NCI-H2171 treated with DMSO at 0.1 percent for 48 hours (cell line): ENCODE measurements at places on chromosomes 4 and X.

DNA sequence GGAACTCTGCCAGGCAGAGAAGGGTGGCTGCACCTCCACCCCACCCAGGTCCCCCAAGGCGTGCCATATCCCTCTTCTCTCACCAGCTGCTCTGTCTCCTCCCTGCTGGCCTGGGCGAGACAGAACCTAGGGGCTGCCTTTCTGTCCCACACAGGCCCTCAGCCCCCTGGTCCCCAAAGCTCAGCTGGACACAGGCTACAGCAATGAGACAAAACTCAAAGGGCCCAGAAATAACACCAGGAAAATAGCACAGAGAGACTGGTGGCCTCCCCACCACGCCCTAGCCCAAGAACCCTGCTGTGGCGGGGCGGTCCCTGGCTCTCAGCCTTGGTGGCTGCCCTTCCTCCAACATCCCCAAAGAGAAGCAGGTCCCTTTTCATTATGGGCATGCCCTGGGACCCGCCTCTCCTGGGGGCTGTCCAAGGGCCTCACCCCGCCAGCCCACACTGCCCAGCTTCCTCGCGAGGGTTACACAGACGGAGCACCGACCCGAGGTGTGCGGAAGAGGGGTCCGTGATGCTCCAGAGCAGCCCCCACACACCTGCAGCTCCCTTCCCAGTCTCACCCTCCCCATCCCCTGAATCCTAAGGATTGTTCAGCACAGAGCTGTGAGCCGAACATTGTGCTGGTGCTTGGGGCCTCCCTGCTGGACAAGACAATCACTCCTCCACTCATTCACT is 67.7 kb upstream of the HMX1 start:
- no peak for DNase-seq

GRCh38 chrX:28787206-28787605 is 200.0 kb downstream of the IL1RAPL1 start:
- no peak for DNase-seq

DNA sequence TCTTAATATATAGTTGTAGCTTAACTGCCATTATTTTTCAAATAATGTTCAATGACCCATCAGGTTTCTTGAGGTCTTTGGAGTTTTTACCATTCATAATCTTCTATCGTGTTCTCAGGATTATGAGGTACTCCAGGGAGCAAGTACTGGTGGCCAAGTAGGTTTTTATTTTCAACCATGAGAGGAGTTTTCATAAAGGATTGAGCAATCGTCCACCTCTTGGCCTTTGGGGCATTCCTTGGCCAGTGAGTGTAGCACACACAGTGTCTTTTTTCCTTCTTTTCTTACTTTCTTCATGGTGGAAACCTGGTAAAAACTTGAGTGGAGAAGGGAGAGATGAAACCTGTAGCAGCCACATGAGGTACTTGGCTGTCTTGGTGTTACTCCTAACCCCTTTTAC is 567.0 kb upstream of the NR3C2 start:
- no peak for DNase-seq

DNA sequence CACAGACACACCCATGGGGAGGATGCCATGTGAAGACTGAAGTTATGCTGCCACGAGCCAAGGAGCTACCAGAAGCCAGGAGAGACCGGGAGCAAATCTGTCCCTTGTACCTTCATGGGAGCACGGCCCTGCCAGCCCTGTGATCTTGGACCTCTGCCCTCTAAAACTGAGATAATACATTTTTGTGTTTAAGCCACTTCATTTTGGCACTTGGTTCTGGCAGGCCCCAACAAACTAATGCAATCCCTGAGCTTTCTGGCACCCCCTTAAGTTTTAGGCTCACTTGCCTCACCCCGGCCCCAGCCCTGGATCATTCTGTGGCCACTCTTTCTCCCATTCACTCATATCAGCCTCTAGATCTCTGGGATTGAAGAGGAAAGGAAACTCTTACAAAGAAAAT is 35.4 kb downstream of the SEL1L3 start:
- no peak for DNase-seq

DNA sequence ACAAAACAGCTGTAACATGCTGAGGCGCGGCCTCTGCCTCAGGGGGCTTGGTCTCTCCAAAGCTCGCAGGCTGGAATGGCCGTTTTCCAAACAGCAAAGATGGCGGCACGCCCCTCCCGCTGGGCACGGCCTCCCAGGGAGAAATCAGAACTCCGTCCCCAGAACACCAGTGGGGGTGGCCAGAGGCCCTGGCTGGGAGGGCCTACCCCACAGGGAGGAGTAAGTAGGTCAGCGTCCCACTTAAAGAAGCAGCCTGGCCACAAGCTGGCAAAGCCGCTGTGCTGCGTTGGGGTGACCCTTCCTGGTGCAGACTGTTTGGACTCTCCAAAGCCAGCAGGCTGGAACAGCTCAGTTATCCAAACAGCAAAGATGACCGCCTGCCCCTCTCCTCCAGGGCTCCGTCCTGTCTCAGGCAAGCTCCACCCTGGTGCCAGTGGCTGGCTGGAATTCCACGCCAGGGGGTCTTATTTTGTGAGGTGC is 862.8 kb downstream of the TRIML1 start:
- no peak for DNase-seq

- DNase-seq = peak; percentile 3
Measured at GRCh38 chrX:41604177-41604576, 84.6 kb upstream of the GPR34 start.

DNA sequence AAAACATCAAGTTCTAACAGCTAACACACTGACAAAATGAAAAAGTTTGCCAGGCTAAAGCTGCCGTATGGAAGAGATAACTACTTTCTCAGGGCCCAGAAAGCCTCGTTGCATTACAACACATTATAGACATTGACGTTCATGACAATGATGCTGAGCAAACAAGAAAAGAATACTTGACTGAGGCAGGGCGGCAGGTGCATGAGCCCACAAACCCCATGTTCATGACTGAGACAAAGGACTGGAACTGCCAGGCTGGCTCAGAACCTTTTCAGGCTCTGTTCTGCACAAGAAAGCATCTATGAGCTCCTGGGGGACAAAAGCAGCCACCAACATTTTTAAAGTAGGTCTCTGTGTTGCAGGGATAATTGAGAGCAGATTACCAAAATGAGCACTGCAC is 13.6 kb downstream of the TLR6 start:
- DNase-seq = no peak

- no peak for DNase-seq
Measured at GRCh38 chrX:12263211-12263610, 124.9 kb downstream of the FRMPD4 start.

GRCh38 chr4:74379912-74380311 is 15.0 kb downstream of the EREG start:
- DNase-seq = no peak

GRCh38 chrX:10579112-10580011 is 41.0 kb downstream of the MID1 start:
- no peak for DNase-seq

- no peak for DNase-seq
Measured at GRCh38 chrX:65894133-65894532, 145.7 kb downstream of the VSIG4 start.

GRCh38 chr4:176636292-176636691 is 156.4 kb downstream of the VEGFC start:
- DNase-seq = no peak

GRCh38 chr4:97770222-97770621 is 373.1 kb downstream of the STPG2 start:
- no peak for DNase-seq

- peak; percentile 59 for DNase-seq
Measured at GRCh38 chr4:20248155-20248558, 3.5 kb upstream of the SLIT2 start.

GRCh38 chrX:4909348-4909747 is 1195.9 kb upstream of the PRKX start:
- DNase-seq = no peak

DNA sequence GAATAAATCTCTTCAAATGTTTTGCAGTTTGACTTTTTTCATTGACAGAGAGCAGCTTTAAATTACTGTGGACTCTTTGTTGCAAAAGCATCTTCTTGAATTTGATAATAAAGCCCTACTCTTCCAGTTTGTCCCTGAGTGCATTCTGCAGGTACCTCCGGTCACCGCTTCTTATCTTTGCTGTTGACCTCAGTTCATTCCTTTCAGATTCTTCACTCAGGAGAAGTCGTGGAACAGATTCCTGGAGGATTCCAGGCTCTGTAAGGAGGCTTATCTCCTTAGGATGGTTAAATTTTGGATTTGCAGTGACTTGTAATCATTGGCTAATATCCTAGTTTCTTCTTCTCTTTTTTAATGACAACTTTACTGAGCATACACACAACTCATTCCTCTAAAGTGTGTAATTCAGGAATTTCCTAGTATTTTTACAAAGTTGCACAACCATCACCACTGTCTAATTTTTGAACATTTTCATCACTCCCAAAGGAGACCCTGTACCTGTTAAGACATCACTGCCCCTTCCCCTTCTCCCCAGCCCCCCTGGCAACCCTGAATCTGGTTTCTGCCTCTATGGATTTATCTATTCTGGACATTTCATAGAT is 22.0 kb downstream of the TBL1X start:
- DNase-seq = no peak

- no peak for DNase-seq
Measured at GRCh38 chr4:57113870-57114269, 3.7 kb upstream of the IGFBP7 start.

DNA sequence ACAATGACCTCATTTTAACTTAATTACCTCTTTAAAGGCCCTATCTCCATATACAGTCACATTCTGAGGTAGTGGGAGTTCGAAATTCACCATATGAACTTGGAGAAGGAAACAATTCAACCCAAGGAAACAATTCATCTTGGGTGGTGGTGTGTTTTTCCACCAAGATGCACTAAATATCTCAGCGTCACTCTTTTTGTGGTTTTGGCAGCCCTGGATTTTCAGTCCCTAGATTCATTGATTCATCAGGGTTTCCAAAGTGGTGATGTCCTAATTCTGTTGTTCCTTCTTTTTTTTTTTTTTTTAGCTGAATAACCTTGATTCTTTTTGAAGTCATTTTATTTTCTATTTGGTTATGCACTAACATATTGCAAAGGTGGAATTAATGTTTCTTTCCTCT is 162.6 kb upstream of the RAPGEF2 start:
- DNase-seq = no peak

- no peak for DNase-seq
Measured at GRCh38 chr4:57553728-57554127, 443.5 kb upstream of the IGFBP7 start.

GRCh38 chrX:70253377-70254062 is 6.5 kb downstream of the P2RY4 start:
- no peak for DNase-seq

- DNase-seq = no peak
Measured at GRCh38 chr4:48307528-48307927, 33.8 kb upstream of the SLAIN2 start.

DNA sequence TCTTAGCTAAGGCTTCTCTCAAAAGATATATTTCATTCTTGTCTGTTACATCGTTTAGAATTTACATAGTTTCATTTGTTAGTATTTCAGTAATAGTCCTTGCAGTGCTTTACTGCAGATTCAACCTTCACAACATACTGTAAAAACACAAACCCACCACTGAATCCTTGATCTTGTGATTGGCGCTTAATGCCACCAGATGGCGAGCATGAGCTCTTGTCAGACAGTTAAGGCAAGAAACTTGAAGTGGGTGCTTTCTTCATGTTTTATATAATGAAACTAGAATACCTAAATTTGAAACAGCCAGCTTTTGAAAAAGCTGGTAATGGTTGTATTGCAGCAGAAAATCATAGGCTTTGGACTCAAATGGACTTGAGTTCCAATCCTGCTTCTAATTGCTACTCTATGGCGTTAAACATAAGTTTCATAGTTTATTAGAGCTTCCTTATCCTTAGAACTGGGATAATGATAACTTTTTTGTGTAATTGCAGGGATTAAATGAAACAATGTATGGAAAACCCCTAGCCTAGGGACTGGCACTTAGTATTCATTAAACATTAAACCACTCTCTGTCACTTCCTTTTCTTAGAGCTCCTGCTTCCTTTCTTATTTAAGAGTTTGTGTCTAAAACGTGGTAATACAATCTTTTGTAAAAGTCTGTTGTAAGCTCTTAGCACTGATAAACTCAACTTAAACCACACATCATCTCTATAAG is 95.1 kb downstream of the USP9X start:
- peak; percentile 50 for DNase-seq

DNA sequence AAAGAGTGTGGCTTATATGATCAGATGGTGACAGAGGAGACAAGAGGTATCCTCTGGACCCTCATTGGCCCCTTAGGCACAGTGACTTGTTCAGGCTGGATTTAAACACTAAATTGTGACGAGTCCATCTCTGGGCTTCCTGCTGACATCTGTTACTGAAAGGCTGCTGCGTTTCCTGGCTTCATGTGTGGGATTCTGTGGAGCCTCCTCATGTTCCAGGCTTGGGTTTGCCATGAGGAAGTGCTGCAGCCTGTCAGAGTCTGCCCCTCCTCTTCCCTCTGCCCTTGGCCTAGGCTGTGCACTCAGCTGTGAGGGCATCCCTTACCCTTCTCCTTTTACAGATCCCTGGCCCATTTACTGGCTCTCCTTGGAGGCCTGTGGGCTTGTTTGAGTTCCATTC is 159.1 kb upstream of the TTC29 start:
- no peak for DNase-seq

DNA sequence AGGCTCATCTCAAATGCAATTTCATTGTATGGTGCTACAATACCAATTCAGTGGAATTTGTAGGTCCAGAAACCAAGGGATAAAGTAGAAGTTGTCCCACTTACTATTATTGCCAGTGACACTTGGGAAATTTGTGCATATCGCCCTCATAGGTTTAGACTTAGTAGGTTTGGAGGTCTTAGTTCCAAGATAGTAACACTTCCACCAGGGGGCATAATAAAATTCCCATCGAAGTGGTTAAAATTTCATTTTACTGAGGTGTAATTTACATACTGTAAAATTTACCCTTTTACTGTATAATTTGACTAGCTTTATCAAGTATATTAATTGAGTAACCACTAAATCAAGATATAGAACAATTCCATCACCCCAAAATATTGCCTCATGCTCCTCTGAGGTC is 174.6 kb downstream of the INPP4B start:
- no peak for DNase-seq

GRCh38 chr4:75630174-75630936 is at the start of gene CDKL2:
Gene CDKL2, minus strand, starts transcription at chr4:75630528. Its CDS starts 4,540 bp downstream, at chr4:75625988.
- peak; percentile 78 for DNase-seq

DNA sequence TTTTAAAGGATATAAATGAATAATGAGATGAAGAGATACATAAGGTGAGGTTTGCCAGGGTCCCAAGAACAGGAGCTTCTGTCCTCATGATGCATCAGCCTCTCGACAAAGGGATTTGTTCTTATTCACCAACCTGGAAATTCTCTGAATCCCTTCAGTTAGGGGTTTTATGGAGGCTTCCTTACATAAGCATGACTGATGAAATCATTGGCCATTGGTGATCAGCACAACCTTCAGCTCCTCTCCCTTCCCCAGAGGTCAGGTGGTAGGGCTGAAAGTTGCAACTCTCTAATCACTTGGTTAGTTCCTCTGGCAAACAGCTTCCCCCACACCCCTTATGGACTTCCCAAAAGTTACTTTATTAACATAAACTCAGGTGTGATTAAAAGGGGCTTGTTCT is 222.0 kb downstream of the SPRY1 start:
- no peak for DNase-seq

DNA sequence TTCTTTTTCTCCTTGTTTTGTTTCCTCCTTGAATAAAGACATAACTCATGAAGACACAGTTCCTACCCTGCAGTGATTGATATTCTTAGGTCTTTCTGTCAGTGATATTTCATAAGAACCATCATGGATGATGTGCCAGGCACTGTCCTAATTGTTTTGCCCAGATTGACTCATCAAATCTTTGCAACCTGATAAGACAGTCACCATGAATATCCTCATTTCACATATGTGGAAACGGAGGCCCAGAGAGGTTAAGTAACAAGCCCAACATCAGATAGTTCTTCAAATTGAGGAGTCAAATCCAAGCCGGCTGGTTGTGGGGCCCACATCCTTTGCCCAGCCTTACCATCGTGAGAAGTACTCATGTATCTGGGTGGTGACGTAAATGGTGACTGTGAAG is 69.9 kb downstream of the SEL1L3 start:
- no peak for DNase-seq
